ENCODE measurements at places on chromosomes 7 and 10. TPM values are rescaled to one million over a fixed set of nuclear protein-coding genes. Genes with fewer than 3 reads are reported as not detected.

ATOH7 gene
- total RNA-seq = 0.44 TPM

SPDYE6 gene
- total RNA-seq = not detected

OR13A1 gene
- total RNA-seq = 0.15 TPM

SPAM1 gene
- total RNA-seq = not detected

CALML3 gene
- not detected for total RNA-seq

RHOBTB1 gene
- total RNA-seq = 6.9 TPM

PTPRZ1 gene
- total RNA-seq = 105 TPM

LIPJ gene
- total RNA-seq = not detected

All from WTC11 (cell line).